ENCODE measurements at places on chromosomes 4 and X.

- no peak for DNase-seq
Measured at GRCh38 chrX:16185725-16186136, 18.4 kb downstream of the MAGEB17 start.

GRCh38 chr4:173469622-173470021 is 60.4 kb downstream of the HAND2 start:
- DNase-seq, result no peak

GRCh38 chr4:123786920-123787319 is 390.3 kb downstream of the SPRY1 start:
- DNase-seq, result no peak

- no peak for DNase-seq
Measured at GRCh38 chrX:110847334-110847733, 51.7 kb upstream of the CHRDL1 start.

GRCh38 chr4:151276787-151277562 is at the start of gene PRSS48:
Gene PRSS48, plus strand, starts transcription at chr4:151277161. Its CDS starts 12 bp downstream, at chr4:151277173.
- DNase-seq, result no peak

GRCh38 chr4:100422894-100423293 is 94.9 kb downstream of the EMCN start:
- no peak for DNase-seq

- no peak for DNase-seq
Measured at GRCh38 chr4:69196209-69196965, 18.2 kb downstream of the UGT2B11 start.

- no peak for DNase-seq
Measured at GRCh38 chrX:1011691-1012283, 200.7 kb downstream of the CRLF2 start.

GRCh38 chr4:1842993-1843448 is 12.9 kb downstream of the LETM1 start:
- no peak for DNase-seq

DNA sequence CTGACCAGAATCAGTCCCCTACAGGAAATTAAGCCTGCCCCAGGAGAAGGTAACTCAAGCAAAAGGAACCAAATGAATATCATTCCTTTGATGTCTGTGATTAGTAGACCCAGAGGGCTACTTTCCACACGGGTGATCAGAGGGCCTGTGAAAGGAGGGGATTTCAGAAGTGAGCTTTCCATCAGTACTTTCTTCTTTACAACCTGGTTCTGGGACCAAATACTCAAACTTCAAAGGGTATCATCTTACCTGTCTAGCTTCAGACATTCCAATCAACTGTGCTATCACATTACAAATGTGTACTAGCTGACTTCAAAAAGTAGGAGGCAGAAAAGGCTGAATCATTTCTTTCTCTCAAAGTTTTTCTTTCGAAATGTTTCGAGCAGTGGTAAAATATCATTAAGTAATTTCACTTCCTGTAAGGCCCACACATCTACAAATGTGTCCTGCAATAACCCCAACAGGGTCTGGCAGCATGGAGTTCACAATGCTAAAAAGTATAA is 23.9 kb downstream of the ACSL4 start:
- no peak for DNase-seq

GRCh38 chr4:106914223-106914622 is 121.9 kb downstream of the DKK2 start:
- no peak for DNase-seq

GRCh38 chrX:35699642-35700041 is 98.5 kb upstream of the MAGEB16 start:
- no peak for DNase-seq

GRCh38 chr4:7741946-7742806 is 197.5 kb downstream of the AFAP1 start:
- DNase-seq, result no peak

DNA sequence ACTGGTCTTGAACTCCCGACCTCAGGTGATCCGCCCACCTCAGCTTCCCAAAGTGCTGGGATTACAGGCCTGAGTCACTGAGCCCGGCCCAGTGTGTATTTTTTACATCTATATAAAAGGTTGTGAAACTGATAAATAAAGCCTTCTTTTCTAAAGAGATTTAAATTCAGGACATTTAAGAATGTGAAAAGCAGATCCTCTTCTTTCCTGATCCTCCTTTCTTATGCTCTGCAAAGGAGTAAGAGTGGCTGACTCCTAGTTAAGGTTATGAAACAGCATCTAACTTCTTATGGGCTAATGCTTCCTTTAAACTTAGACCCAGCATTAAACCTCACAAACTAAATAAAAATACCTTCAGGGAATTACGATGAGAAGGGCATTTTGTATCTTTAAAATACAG is 197.7 kb upstream of the MAB21L2 start:
- no peak for DNase-seq

DNA sequence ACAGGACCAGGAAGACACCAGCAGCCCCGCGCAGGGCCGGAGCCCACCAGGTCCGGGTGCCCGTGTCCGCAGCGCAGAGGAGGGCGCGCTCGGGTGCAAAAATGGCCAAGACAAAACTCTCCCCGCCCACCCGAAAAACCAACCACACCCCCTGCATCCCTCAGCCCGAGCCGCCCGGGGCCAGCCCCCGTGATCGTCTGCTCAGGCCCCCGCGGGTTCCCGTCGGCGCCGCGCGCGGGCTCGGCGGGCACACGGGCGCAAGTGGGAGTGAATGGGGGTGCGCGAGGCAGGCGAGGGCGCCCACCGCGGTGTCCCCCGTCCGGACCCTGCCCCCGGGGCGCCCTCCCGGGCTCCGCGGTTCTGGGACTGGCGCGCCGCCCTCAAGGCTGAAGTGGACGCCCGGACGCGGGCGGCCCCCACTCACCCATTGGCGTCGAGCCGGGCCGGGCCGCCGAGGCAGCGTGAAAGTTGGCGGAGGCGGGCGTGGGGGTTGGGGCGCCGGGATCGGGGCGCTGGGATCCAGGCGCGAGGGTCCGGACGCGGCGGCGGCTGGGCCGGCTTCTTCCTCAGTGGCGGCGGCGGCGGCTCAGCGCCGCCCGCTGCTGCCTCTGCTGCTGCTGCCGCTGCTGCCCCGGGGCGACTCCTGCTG is 393 bp downstream of the SH3KBP1 start:
- no peak for DNase-seq

GRCh38 chrX:41351923-41352322 is 18.0 kb downstream of the DDX3X start:
- no peak for DNase-seq

DNA sequence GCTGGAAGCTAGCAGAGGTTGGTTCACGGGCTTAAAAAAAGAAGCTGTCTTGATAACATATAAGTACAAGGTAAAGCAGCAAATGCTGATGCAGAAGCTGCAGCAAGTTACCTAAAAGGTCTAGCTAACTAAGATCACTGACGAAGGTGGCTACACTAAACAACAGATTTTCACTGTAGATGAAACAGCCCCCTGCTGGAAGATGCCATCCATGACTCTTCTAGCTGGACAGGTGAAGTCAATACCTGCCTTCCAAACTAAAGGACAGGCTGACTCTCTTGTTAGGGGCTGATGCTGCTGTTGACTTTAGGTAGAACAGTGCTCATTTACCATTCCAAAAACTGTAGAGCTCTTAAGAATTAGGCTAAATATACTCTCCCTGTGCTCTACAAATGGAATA is 99.5 kb downstream of the FBXW7 start:
- DNase-seq, result no peak

GRCh38 chr4:169062897-169063244 is 52.8 kb upstream of the CBR4 start:
- no peak for DNase-seq

GRCh38 chrX:154096140-154097002 is 1.1 kb downstream of the MECP2 start:
- DNase-seq, result no peak

DNA sequence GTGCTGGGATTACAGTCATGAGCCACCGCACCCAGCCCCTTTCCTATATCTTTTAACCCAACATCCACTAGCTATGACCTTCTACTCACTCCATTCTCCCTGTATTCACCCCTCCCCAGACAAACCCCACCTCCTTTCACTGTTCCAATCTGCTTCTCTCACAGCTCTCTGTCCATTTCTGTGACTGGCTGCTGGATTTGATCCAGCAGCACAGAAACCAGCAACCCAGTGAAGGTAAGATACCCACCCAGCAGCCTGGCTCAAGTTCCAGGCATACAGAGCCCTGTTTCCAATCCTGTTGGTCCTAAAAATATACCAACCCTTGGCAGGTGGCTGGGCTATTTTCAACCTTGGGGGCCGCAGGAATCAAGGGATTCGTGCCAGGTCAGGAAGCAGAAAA is 56.9 kb upstream of the SMIM10 start:
- no peak for DNase-seq

DNA sequence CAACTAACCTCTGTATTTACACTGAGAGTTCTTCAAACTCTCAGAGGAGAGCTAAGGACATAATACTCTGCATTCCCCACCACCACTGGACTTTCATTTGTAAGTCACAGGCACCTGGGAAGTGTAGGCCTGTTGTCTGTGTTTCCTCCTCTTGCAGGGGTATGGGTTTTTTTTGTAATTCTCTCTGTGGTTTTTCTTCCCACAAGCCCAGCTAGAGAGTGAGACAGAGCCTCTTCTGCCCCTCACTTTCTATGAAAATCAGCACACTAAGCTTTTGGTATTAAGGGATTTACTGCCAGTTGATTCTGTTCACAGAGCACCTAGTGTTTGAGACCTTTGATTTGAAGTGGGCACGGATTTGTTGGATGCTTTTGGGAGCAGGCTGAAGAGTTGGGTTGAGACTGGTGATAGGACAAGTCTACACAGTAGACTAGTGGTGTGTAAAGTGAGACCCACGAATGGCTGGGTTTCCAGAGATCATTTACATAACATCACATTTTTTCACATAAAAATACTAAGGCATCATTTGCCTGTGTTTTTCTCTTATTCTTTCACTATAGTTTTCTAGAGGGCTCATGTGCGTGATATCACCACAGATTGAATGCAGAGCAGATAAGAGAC is 28.9 kb upstream of the WDR17 start:
- DNase-seq, result no peak

- DNase-seq, result no peak
Measured at GRCh38 chrX:56765811-56766553, 36.9 kb downstream of the NBDY start.

- DNase-seq, result no peak
Measured at GRCh38 chr4:16818005-16818404, 80.4 kb downstream of the LDB2 start.

DNA sequence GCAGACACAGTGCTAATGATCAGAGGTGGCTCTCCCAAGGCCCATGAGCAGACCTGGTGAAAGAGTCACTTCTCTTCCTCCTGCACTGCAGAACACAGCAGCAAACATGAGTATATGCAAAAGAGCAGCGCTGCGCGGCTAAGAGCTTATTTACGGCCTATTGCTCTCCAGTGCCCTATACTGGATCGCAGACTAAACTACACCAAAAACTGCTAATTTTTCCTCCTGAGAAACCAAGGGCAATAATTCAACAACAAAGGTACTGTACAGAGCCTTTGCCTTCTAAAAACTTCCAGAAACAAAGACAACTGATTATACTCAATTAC is 702.5 kb downstream of the ARAP2 start:
- DNase-seq, result no peak

DNA sequence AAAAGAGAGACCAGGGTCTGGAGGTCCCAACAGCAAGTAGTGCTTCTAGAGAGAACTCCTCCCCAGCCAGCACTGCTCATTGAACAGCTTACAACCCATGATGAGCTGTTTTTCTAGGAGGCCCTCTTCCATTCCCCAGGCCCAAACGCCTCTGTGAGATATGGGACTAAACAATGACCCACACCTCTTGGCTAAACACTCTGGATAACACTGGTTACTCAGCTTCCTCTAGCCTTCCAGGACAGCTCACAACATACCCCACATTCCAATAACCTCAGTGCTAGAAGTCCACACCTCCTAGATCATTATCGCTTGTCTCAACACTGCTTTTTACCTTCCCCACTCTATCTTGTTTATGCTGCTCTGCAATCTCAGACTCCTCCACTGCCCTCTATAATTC is 35.4 kb upstream of the PGRMC2 start:
- no peak for DNase-seq

GRCh38 chr4:161303551-161303950 is 860.2 kb downstream of the FSTL5 start:
- DNase-seq, result no peak

GRCh38 chrX:72532366-72532765 is 40.3 kb downstream of the HDAC8 start:
- no peak for DNase-seq

- DNase-seq, result no peak
Measured at GRCh38 chrX:22081475-22082092, 49.5 kb downstream of the PHEX start.

DNA sequence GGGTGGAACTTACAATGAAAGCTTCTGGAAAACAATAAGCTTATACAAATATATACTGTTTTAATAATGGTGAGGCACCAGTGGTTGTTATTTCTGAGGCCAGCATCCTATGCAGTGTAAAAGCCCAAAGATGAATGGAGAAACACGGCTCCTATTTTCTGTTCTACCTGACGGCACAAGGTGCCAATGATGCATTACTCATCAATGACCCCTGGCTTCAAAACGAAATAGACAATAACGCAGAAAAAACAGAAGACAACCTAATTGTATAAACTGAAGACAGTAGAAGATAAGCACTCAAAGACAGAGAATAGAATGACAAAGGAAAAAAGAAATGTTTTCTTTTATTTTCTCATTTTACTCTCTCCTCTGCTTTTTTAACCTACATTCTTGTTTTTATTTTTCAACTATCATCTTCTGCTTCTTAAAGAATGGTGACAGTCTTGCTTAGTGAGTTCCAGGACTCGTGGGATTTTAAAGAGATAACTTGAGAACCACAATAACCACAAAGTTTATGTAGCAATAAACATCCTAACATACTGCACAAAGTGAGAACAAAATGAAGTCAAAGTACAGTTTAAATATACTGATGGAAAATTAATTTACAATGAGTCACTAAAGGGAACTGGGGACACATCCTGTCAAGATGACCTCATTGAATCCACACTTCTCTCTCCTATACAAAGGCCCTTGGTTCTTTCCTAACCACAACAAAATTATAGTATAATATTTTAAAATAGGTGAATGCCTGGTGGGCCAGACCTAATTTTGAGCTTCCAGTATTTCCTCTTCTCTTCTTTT is 169.8 kb downstream of the BTC start:
- no peak for DNase-seq

DNA sequence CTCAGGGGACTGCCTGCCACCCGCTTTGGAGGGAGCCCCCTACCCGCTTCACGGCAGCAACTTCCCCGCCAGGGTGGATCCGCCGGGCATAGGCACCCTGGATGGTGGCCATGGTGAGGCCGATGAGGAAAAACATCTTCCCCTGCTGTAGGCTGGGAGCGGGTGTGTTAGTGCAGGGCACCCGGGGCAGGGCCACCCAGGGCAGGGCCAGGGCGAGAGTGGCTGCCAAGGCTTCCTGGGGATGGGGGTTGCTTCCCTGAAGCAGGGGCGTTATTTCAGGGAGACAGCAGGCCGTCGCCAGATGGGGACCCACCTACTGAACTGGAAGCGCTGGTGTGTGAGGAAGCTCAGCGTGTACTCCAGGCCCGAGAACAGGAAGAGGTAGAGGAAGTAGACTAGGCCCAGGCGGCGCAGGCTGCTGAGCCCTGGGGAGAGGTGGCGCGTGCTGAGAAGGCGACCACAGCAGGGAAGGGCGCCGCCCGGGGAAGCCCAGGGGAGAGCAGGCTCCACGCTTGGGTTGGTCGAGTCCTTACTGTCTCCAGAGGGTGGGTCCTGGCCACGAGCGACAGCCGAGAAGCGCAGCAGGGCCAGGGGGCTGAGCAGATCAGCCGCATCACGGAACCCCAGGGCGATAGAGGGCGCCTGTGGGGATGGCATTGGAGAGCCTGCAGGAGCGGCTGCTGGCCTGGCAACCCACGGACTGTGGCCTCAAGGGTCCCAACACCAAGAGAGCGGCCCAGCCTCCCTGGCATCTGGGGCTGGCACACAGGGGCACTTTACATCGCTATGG is 31.5 kb downstream of the NOP14 start:
- DNase-seq, result no peak
